ENCODE measurements at places on chromosomes 5 and 9.

DNA sequence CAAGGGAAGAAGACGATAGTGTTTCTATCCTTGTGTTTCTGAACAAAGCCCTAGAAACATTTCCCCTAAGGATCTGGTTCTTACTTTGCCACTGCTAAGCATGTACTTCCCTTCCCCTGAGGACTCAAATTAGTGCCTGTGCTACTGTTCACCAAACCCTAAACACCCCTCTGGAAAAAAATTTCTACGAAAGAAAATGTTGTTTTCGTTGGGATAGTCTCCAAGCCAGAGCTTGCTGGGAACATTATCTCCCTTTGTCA, 294.6 kb downstream of the BNC2 start:
- no peak for DNase-seq

GRCh38 chr9:137432687-137433348, 8.3 kb downstream of the ENTPD8 start:
- DNase-seq: no peak

DNA sequence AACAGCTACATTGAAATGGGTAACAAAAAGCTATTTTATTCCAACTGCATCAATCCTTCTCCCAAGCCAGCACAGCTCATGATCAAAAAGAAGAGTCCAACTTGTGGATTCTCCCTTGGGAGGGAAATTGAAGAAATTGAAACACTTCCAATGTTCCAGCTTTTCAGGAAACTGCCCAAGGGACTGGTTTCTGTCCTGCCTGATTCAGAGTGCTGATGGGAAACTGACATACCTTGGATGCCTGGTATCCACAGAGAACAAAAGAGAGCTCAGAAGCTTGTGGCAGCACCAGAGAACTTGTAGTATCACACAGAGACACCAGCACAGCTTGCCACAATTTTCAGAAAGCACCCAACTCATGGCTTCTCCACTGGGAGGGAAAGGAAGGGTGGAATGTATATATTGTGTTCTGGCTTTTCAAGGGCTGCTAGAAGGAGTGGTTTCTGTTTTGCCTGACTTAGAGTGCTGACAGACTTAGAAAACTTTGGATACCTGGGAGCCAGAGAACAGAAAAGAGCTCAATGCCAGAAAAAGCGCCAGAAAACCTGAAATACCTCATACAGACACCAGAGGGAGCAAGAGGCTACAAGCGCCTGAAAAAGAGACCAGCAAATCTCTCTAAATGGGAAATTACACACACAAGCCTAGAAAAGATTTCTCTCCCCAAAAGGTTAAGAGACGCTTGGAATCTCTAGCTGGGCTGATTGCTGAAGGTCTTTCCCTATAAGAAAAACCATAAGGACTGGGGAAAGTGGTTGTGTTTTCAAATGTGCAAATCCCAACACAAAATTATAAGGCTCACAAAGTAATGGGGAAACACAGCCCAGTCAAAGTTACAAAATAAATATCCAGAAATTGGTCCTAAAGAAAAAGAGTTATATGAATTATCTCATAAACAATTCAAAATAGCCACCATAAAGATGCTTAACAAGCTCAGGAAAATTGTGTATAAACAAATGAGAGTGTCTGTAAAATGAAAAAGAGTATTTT, 178.8 kb downstream of the SPOCK1 start:
- DNase-seq: no peak

- DNase-seq: no peak
These were observed 387.4 kb downstream of the ACTL7B start for GRCh38 chr9:108468364-108468763.

DNA sequence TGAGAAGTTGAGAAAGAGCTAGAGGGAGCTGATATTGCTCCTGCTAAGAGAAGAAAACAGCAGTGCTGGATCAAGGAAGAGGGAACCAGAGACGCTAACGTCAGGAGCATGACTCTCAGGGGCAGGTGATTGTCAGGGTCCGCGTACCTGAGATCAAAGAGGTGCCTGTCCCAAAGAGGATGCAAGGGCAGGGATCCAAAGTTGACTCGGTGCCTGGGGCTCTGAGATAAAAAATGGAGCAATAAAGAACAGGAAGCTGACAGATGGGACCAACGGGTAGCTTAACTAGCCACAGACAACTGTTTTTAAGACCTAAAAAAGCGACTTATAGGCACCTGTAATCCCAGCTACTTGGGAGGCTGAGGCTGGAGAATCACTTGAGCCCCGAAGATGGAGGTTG, 517.8 kb downstream of the IRX1 start:
- DNase-seq: no peak

DNA sequence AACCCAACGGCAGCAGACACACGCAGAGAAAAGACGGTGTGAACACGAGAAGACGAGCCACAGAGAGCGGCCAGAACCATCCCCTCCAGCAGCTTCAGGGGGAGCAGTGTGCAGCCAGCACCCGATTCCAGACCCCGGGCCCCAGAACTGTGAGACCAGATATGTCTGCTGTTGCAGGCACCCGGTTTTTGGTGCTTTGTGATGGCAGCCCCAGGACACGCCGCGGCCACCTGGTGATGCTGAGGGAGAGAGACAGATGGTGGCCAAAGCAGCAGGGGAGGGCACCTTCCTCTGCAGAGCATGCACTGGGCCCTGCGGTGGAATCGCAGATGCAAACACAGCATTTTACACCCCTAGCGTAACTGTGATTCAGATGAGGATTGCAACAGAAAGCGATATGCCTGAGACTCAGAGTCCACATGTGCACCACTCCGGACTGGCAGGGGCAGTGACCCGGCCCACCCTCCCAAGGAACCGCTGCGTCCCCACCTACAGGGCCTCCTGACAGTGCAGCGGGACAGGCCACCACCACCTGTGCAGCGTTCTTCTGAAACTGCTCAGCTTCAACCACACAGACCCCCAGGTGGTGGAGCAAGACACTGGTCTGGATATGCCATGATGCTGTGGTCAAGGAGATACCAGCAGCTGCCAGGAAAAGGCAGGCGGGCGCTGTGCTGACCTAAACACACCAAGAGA, 24.0 kb downstream of the ZDHHC11B start:
- DNase-seq: no peak

DNA sequence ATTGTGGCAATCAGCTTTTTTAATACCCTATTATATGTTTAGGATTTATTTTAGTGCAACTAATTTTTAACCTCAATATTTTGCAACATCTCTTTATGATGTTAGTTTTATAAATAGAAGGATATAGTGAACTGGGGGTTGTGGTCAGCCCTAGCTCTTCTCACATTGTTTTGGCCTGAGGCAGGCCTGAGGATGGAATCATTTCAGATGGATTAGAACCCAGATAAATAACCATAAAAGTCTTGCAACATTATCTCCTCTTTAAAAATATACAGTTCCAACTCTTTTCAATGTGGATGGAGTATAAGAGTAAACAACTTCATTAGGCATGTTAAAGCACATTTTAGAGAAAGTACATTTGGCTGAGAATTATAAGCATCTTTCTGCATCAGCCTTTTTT, 522.7 kb downstream of the NR2F1-AS1 start:
- no peak for DNase-seq

Data from left ventricle myocardium inferior (tissue), 1 donor.